Testis (tissue), 5 donors: ENCODE measurements at places on chromosomes 5 and 9. TPM values are rescaled to one million over a fixed set of nuclear protein-coding genes. Genes with fewer than 3 reads are reported as not detected.

SH3GL2 gene
- 15.2 TPM for total RNA-seq

DNA sequence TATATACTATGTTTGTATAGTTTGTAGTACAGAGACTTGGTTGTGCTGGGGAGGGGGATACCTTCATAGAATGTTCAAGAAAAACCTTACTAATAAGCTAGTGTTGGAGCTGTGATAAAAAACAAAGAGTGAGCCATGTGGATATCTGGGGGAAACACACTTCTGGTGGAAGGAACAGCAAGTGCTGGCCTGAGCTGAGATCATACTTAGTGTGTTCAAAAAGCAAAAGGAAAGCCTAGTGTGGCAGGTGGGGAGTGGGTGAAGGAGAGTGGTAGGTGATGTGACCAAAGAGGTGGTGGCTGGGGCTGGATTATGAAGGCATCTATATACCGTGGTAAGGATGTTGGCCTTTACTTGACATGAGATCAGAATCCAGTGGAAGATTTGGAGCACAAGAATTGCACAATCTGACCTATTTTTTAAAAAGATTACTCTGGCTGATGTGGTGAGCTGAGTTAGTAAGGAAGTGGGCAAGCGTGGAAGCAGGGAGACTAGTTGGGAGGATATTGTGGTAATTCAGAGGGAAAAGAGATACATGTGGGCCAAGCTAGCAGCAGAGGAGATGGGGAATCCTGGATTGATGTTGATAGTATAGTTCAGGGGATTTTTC is 26.6 kb downstream of the PALM2AKAP2 start:
- no peaks in the 10 kb centered on the region for H3K4me1 ChIP-seq
- H3K36me3 ChIP-seq = no peaks in the 10 kb centered on the region
- no peak overlapping the region for H3K4me3 ChIP-seq

OSMR gene
- total RNA-seq = 13.5 TPM

- H3K4me1 ChIP-seq = peaks cover 18% of the 10 kb centered on the region
- H3K4me3 ChIP-seq = no peak overlapping the region
- no peak overlapping the region for H3K27ac ChIP-seq
Observed at GRCh38 chr9:649128-650074, 192.1 kb upstream of the DMRT1 start.

DNA sequence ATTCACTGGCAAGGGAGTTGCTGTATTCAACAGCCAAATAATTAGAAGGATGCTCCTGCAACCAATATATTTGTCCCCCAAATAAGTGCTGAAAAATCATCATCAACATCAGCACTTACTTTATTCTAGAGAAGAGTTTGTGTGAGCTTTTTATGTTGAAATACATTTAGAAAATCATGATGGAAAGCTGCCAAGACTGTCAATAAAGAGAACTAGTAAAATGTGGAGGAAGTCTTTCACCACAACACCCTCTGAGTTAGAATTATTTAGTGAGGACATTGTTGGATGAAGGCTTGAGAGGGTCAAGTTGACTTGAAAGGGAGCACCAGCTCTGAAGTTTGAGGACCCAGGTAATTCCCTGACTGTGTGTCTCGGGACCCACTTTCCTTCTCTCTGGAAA is 100.2 kb upstream of the TBCA start:
- H3K4me3 ChIP-seq = no peak overlapping the region
- no peaks in the 10 kb centered on the region for H3K4me1 ChIP-seq
- no peaks in the 10 kb centered on the region for H3K27me3 ChIP-seq

GRCh38 chr9:20563917-20564316 is 58.4 kb downstream of the MLLT3 start:
- no peaks in the 10 kb centered on the region for H3K36me3 ChIP-seq
- H3K27ac ChIP-seq = no peak overlapping the region
- H3K4me3 ChIP-seq = no peak overlapping the region
- no peak for DNase-seq

TMEM215 gene
- total RNA-seq = 2.2 TPM

DNA sequence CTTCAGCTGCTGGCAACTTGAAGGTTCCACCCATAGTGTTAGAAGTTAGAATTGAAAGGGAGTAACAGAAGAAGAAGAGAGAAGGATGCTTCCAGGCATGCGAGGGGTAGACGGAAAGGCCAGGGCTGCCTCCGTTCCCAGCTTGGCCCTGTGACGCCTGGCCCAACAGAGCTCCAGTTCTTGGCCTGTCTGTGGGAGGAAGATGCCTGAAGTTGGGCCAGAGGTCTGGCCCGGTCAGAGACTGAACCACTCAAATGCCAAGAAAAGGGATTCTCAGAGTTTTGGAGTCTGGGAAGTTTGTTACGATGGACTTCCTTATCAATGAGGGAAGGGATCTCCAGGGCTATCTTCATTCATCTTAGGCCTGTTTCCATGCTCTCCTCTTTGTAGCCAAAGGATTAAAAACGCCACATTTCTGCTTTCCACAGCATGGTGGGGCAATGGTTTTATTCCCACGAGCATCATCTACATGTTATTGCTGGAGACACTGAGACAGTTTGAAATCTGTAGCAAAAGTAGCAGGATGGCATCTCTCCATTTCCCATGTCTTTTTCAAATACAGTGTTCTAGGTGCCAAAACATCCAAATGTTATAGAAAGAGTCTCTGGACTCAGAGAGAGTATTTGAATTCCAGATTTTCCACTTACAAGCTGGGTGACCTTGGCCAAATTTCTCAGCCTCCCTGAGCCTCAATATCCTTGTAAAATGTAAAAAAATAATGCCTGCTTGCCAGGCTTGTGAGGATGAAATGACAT is 65.4 kb upstream of the ANKRD55 start:
- no peak overlapping the region for H3K27ac ChIP-seq
- no peaks in the 10 kb centered on the region for H3K36me3 ChIP-seq
- no peaks in the 10 kb centered on the region for H3K27me3 ChIP-seq
- H3K4me3 ChIP-seq = no peak overlapping the region
- H3K4me1 ChIP-seq = peaks cover 7% of the 10 kb centered on the region

GRCh38 chr9:33311953-33312352 is 21.6 kb downstream of the NFX1 start:
- H3K4me1 ChIP-seq = peaks cover 9% of the 10 kb centered on the region
- H3K27ac ChIP-seq = no peak overlapping the region
- no peaks in the 10 kb centered on the region for H3K27me3 ChIP-seq
- H3K4me3 ChIP-seq = no peak overlapping the region
- no peak for DNase-seq

GRCh38 chr9:105441616-105442160 is 6.1 kb upstream of the FSD1L start:
- DNase-seq = peak; percentile 17
- H3K27me3 ChIP-seq = no peaks in the 10 kb centered on the region

ADAMTS6 gene
- 43.1 TPM for total RNA-seq

DNA sequence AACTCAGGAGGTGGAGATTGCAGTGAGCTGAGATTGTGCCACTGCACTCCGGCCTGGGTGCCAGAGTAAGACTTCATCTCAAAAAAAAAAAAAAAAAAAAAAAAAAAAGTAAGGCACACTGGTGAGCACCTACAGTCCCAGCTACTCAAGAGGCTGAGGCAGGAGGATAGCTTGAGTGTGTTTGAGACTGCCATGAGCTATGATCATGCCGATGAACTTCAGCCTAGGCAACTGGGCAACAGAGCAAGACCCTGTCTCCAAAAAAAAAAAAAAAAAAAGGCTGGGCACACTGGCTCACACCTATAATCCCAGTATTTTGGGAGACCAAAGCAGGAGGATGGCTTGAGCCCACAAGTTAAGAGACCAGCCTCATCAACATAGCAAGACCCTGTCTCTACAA is 20.3 kb downstream of the UIMC1 start:
- no peaks in the 10 kb centered on the region for H3K27me3 ChIP-seq
- no peak overlapping the region for H3K27ac ChIP-seq
- no peak overlapping the region for H3K4me3 ChIP-seq
- H3K36me3 ChIP-seq = no peaks in the 10 kb centered on the region
- H3K4me1 ChIP-seq = peaks cover 3% of the 10 kb centered on the region

DNA sequence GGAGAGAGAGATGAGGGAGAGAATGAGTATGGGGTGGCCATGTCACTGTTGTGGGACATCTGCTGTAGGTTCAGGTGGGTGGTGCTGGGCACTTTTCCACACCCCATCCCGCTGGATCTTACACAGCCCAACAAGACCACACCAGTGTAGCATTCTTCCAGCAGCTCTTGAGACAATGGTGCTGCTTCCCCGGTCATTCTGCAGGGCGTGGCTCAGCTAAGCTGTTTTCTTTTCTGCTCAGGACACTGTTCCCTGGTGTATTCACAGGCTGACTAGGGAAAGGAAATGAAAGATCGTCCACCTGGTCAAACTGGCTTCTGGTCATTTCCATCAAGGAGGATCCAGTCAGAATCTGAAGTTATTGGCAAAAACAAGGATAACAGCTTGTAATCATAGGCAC is 75.6 kb downstream of the S1PR3 start:
- no peak overlapping the region for H3K27ac ChIP-seq
- H3K36me3 ChIP-seq = no peaks in the 10 kb centered on the region
- no peaks in the 10 kb centered on the region for H3K27me3 ChIP-seq

GRCh38 chr9:38417003-38417945 is 7.0 kb downstream of the IGFBPL1 start:
- DNase-seq = peak; percentile 72
- H3K4me1 ChIP-seq = no peaks in the 10 kb centered on the region
- no peaks in the 10 kb centered on the region for H3K36me3 ChIP-seq
- H3K4me3 ChIP-seq = no peak overlapping the region

DNA sequence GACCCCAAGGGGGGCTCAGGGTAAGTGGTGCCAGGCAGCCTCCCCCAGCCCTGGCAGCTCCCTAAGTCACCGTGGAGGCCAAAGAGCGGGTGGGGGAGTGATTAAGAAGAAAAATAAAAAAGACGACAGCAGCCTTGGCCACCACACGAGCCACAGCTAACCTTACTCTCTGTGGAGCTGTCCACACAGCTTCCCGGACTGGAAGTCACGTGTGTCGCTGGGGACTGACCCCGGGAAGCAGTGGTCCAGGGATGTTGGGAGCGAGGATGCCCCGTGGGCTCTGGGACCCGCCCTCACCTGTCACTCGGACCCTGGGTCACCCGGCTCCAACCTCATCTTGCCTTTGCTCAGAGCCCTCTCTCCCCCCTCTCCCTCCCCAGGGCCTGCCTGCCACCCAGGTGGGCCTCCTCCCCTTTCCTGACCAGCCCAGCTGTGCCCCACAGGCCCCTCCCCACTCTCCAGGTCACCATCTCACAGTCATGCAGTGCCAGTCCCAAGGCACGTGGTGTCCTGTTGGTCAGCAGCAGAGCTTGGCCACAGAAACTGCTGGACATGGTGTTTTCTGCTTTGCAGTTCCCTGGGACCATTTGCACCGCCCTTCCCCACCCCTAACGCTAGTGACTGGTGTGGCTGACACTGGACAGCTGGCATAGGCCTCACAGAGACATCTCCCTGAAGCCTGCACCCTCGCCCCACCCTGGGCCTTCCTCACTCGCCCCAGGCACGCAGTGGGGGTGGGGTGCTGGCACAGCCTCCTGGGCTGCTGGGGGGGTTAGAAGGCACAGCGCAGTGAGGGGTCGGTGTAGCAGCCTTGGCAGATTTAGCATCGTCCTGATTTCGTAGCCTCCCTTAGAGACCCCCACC is 9.8 kb upstream of the EXOC3 start:
- H3K4me1 ChIP-seq = no peaks in the 10 kb centered on the region
- no peak overlapping the region for H3K4me3 ChIP-seq
- DNase-seq = no peak
- no peak overlapping the region for H3K27ac ChIP-seq
- no peaks in the 10 kb centered on the region for H3K36me3 ChIP-seq

GRCh38 chr5:180491496-180491895 is 2.7 kb upstream of the CNOT6 start:
- no peak overlapping the region for H3K27ac ChIP-seq
- no peak overlapping the region for H3K4me3 ChIP-seq
- no peak for DNase-seq
- peaks cover 7% of the 10 kb centered on the region for H3K4me1 ChIP-seq

CCL27 gene
- not detected for total RNA-seq

DMGDH gene
- total RNA-seq = 3.8 TPM

GRCh38 chr5:90844931-90845330 is 286.3 kb downstream of the ADGRV1 start:
- no peaks in the 10 kb centered on the region for H3K4me1 ChIP-seq
- no peak overlapping the region for H3K27ac ChIP-seq
- H3K36me3 ChIP-seq = no peaks in the 10 kb centered on the region
- no peak for DNase-seq
- no peaks in the 10 kb centered on the region for H3K27me3 ChIP-seq

GRCh38 chr9:97638666-97639065 is 5.0 kb downstream of the NCBP1 start:
- H3K4me1 ChIP-seq = peaks cover 40% of the 10 kb centered on the region
- no peaks in the 10 kb centered on the region for H3K36me3 ChIP-seq
- DNase-seq = no peak
- no peaks in the 10 kb centered on the region for H3K27me3 ChIP-seq
- no peak overlapping the region for H3K4me3 ChIP-seq

DNA sequence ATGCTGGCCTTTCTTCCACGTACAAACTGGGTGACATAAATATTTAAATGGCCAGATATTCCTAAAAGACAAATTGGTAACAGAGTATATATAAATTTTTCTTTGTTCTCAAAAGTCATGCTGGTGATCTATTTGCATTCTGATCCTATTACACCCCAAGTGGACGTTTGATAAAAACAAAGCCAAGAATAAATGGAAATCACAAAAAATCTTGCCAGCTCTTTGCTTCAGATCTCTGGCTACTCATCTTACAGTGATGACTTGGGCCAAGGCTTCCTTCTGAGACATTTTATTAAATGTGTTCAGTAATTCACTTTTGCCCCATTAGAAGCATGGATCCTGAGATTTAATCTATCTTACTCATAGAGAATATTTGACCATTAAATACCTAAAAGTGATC is 444.3 kb upstream of the PIK3R1 start:
- H3K27me3 ChIP-seq = no peaks in the 10 kb centered on the region
- DNase-seq = no peak
- no peaks in the 10 kb centered on the region for H3K36me3 ChIP-seq
- H3K27ac ChIP-seq = peak overlapping the region; percentile 14
- H3K4me1 ChIP-seq = peaks cover 21% of the 10 kb centered on the region

- H3K27ac ChIP-seq = no peak overlapping the region
- no peaks in the 10 kb centered on the region for H3K36me3 ChIP-seq
- H3K4me3 ChIP-seq = no peak overlapping the region
- no peak for DNase-seq
- H3K27me3 ChIP-seq = no peaks in the 10 kb centered on the region
Observed at GRCh38 chr9:117682955-117683710, 21.1 kb upstream of the TLR4 start.

DNA sequence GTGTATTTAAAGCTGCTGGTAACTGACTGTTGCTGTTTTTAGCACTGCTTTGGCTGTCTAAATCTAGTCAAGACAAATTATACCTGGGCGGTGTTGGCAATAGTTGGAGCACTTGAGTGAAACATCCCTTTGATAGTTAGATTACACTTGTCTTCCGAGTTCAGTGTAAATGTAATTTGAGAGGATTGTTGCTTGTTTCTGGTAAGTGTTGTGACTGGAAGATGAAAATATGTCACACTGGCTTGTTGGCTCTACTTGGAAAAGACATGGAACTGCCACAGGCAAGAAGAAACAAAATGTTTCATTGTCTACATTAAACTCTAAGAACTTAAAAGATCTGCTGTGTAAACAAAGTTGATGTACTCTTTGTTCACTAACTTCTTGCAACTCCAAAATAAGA is 49.2 kb upstream of the PTPRD start:
- no peak for DNase-seq
- no peaks in the 10 kb centered on the region for H3K4me1 ChIP-seq
- no peaks in the 10 kb centered on the region for H3K36me3 ChIP-seq
